Cerebellar cortex (tissue), 1 donor: ENCODE measurements at places on chromosomes 7 and 10.

DNA sequence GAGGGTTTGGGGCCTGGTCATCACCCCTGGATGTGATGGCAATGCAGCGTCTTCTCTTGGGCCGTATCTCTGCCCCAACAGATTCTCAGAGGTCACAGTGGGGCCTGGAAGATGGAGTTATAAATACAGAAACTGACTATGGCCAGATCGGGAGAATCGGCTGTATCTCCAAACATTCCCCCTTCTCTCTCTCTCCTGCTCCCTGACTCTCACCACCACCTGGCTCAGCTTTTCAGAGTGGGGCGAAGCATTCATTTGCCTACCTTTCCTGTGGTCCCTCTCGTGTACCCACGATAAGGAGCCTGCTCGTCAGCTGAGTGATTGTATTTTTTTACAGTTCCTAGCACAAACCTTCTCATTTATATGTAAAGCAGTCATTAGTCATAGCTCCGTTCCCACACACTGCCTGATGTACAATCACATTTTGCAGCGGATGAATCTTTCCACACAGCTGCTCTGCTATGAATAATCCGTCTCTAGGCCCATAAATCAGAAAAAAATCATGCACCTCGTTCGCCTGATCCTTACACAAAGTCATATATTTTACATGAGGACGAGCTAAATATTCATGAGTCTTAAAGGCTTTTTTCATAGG lies 23.2 kb upstream of the BTRC start:
- DNase-seq, result no peak

DNA sequence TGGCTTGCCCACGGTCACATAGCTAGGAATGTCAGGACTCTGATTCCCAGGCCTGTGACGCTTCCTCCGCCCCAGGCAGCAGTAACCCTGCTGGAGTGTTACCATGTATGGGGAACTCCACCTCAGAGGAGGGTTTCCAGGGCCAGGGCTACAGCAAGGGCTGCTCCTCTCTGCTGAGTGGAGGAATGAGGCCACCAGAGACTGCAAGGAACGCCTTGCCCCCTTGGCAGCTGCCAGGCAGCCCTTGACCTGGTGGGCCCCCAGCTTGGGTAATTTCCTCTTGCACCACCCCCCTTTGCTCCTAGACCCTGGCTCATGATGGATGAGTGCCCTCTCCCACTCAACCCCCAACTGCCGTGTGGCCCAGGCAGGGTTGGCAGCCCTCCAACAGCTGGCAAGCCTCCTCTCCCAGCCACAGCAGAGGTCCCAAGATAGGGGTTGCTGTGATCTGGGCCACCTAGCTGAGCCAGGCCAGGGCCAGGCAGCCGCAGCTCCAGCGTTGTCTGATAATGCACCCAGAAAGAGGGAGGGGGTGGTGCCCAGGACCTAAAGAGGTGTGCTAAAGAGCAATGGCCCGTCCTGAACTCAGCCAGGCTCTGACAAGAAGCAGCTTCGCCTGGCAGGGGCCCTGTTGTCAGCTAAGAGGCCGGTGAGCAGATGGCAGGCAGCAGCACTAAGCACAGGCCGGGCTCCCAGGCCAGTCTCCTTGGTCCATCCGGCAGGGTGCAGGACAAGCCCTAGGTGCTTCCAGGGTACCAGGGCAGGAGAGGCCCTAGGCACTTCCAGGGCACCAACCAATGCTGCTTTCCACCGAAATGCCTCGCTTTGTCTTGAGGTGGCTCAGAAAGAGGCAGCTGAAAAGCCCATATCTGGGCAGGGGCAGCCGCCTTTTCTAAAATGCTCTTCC lies 35.4 kb downstream of the DRGX start:
- DNase-seq, result peak; percentile 37

GRCh38 chr10:110426294-110427181 lies 71.2 kb upstream of the DUSP5 start:
- DNase-seq, result no peak

- DNase-seq, result no peak
Measured at GRCh38 chr7:39198556-39198955, 220.8 kb downstream of the POU6F2 start.

- no peak for DNase-seq
Measured at GRCh38 chr10:71999360-72000072, 35.3 kb downstream of the CHST3 start.
